Activated CD4-positive, alpha-beta T cell treated with anti-CD3 and anti-CD28 coated beads for 36 hours (primary cell): ENCODE measurements at places on chromosomes 1 and 21. TPM values are rescaled to one million over a fixed set of nuclear protein-coding genes. Genes with fewer than 3 reads are reported as not detected.

PDXK gene
- total RNA-seq: 117 TPM

BRDT gene
- not detected for total RNA-seq

DNA sequence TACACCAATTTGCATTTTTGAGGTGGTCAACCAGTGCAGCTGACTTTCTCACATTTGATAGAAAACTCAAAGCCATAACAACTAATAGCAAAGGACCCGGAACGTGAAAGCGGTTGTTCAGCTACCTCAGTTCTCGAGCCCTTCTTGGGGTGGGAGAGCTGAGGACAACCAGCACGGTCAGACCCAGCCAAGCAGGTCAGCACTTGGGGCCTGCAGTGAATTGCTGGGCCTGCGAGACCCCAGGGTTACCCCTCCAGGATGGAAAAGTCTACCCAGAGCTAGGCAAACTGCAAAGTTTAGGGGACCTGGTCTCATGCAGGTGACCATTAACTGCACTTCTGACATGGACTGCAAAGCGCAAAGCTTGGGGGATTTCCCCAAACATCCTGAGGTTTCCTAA, 23.8 kb upstream of the AJAP1 start:
- no peaks in the 10 kb centered on the region for H3K27me3 ChIP-seq
- H3K27ac ChIP-seq: no peak overlapping the region

- no peak overlapping the region for H3K4me3 ChIP-seq
- peaks cover 29% of the 10 kb centered on the region for H3K27me3 ChIP-seq
- H3K4me1 ChIP-seq: peaks cover 49% of the 10 kb centered on the region
- DNase-seq: no peak
Measured at GRCh38 chr1:172897738-172898137, 153.0 kb downstream of the TNFSF18 start.
